ENCODE measurements at places on chromosomes 13 and 19.

DNA sequence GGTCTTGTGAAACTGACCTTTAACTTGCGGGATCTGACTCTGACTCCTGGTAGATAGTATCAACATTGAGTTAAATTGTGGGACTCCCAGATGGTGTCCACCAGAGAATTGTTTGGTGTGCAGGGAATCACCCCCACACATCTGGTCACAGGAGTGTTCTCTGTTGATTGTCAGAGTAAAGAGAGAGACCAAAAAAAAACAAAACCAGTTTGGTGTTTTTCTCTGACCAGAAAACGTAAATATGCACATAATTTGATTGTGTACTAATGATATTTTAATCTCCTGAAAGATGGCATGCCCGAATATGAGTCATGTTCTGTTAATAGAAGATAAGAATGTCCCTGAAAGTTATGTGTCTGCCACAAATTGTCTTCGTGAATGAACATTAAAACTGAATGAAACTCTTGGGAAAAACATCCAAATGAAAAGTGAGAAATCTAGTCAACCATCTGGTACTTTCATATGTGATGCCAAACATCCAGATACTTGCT, 118.5 kb upstream of the GPC6 start:
- no peak for DNase-seq

DNA sequence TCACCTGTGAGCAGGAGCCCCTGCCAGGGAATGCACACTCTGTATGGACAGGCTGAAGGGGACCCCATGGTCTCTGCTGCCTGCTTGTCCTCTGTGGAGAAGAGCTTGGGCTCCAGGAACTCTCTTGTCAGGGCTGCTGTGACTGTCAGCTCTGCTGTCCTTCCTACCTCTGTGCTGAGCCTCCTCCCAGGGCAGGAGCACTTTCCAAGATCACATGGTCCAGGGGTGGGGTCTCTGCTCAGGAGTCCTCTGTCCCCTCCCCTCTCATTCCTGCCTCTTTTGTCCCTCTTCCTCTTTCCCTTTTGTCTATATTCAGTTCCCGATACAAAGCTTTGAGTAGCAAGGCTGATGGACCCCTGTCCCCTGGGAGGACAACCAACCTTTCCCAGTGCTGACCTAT, at the start of gene CEACAM7:
Gene CEACAM7 (minus strand): TSS at position 173 of the 400 bp plus-strand sequence. CDS start 105 bp downstream, at position 68.
- no peak for DNase-seq

- no peak for DNase-seq
Observed at GRCh38 chr13:74210693-74211393, 76.6 kb upstream of the KLF12 start.

GRCh38 chr19:39381910-39382611, 8.8 kb downstream of the PAF1 start:
- DNase-seq = no peak

DNA sequence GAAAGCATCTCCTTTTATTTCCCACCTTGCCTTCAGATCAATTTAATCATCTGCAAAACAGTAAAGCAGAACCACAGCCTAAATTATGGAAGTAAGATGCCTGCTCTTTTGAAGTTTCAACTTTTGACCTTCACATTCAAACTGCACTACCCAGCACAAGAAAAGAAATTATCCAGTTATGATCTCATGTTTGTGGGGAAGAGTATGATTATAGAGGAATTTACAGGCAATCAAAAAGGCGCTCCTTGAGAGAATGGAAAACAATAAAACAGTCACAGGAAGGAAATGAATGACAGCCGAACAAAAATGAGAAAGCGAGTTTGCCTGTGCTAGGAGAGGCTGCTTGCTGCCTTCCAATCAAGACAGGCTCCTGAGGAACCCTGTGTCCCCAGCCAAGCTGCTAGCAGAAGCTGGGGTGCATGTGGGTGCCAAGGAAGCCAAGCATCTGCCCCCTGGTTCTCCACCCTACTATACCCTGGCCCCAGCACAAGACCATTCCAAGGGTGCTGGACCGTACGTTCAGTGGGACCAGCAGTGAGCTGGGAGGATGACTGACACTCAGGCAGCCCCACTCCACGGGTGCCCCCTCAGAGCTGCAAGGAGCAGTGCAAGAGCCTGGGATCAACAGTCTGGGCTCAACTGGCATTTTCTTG, 47.8 kb downstream of the PEPD start:
- no peak for DNase-seq

DNA sequence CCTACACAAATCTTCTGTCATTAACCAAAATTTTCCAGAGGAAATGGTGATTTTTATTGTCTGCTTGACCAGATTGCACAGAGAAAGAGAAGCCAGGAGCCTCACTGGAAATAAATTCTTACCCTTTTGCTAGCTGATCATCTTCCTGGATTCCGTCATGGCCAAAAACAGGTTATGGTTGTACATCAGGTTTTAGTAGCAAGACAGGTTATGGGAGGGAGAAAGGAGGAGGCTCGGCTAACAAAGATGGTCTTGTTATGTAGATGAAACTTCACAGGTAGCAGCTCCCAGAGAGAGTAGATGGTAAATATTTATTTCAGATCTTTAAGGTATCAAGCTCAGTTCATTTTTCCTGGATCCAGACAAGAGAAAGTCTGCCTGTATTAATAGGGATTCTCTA, 19.7 kb upstream of the CEACAM3 start:
- DNase-seq = no peak

GRCh38 chr19:48796298-48797083, 14.3 kb downstream of the BCAT2 start:
- DNase-seq = no peak

GRCh38 chr13:66048888-66049287, 1181.2 kb downstream of the PCDH9 start:
- DNase-seq = no peak

DNA sequence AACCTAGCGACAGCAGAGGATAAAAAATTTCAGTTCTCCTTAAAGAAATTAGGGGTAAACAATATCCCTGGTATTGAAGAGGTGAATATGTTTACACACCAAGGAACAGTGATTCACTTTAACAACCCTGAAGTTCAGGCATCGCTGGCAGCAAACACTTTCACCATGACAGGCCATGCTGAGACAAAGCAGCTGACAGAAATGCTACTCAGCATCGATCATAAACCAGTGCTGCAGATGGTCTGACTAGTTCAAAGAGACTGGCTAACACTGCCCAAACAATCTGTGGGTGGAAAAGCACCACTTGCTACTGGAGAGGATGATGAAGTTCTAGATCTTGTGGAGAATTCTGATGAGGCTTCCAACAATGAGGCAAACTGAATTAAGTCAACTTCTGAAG, 19.9 kb upstream of the ACOD1 start:
- no peak for DNase-seq

GRCh38 chr13:35387682-35388250, 88.7 kb downstream of the MAB21L1 start:
- DNase-seq = no peak

DNA sequence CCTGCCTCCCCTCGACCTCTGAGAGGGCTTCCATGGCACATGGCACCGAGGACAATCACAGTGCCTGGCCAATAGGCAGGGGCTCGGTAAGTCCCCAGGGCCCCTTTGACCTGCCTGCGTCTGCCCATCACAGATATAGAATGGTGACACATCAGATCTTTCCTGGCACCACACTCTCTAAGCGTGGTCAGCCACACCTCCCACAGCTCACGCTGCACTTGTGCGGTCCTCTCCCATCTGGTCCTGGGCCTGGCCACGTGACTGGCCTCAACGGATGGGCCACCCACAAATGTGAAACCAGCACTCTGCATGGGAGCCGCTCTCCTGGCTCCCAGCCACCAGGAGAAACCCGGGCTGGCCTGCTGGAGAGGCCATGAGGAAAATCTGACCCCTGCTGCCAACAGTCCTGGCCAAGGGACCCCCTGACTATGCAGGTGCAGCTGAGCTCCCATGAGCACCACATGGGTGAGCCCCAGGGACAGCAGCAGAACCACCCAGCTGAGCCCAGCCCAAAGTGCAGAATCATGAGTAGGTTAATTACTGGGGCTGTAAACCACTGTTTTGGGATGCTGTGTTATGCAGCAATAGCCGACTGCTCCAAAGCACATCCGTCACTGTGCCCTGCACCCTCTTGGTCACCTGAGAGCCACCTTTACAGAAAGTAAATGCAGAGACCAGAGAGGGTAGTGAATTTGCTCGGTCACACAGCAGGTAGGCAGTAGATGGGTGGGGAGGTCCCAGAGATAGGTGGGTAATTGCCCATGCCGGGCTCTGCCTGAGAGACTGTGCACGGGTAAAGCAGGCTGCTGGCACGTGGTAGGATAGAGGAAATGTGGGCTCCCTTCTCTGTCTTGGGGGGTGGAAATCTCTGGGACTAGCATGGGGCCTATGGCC, 9.7 kb upstream of the MEF2B start:
- no peak for DNase-seq

- no peak for DNase-seq
Observed at GRCh38 chr19:37738371-37738770, 18.8 kb upstream of the ZNF607 start.

- DNase-seq = no peak
Observed at GRCh38 chr19:44608391-44608821, 5.0 kb upstream of the IGSF23 start.

GRCh38 chr13:77124423-77124822, 97.5 kb upstream of the FBXL3 start:
- DNase-seq = no peak

- no peak for DNase-seq
Observed at GRCh38 chr19:14375582-14376291, 5.5 kb upstream of the ADGRE5 start.

GRCh38 chr13:30133996-30134395, 173.4 kb downstream of the KATNAL1 start:
- no peak for DNase-seq

- no peak for DNase-seq
Observed at GRCh38 chr19:17504030-17504429, 7.4 kb upstream of the PGLS start.

Data from esophagus squamous epithelium (tissue), 5 donors.